ENCODE measurements at places on chromosomes 6 and 20. TPM values are rescaled to one million over a fixed set of nuclear protein-coding genes. Genes with fewer than 3 reads are reported as not detected.

The USP49 gene
- 1.2 TPM for total RNA-seq

The RAET1E gene
- total RNA-seq, result 2.9 TPM

The LHFPL5 gene
- 0.16 TPM for total RNA-seq

The MCUR1 gene
- 12.0 TPM for total RNA-seq

The MATN4 gene
- 0.07 TPM for total RNA-seq

The ENPP5 gene
- not detected for total RNA-seq

The DDX27 gene
- 57.1 TPM for total RNA-seq

The COL9A3 gene
- total RNA-seq, result 0.54 TPM

The ADGRF1 gene
- total RNA-seq, result 0.04 TPM

The PKIB gene
- 0.74 TPM for total RNA-seq

The OTOR gene
- not detected for total RNA-seq

The PXT1 gene
- not detected for total RNA-seq

Data from A549 treated with dexamethasone at 1 μM for 4 hours (cell line).